ENCODE measurements at places on chromosomes 1 and 21.

- no peak for DNase-seq
Measured at GRCh38 chr1:41393716-41394368, 32.6 kb downstream of the FOXO6 start.

DNA sequence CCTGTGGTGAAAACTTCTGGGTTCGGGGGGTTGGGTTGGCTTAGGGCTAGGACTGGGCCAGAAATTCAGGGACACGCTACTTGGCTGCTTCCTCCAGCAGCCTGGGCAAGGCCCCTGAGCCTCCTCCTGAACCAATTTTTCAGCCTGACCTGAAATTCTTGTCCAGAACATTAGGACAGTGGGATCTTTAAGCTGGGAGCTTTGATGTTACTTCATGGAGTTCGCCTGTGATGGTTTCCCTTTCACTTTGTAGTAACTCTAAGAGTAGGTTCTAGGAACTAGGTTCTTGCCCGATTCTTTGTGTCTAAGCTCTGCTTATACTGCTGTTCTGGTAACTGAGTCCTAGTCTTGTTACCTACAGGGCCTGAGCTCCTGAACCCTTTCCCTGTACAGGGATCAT lies 75.3 kb downstream of the S1PR1 start:
- no peak for DNase-seq

DNA sequence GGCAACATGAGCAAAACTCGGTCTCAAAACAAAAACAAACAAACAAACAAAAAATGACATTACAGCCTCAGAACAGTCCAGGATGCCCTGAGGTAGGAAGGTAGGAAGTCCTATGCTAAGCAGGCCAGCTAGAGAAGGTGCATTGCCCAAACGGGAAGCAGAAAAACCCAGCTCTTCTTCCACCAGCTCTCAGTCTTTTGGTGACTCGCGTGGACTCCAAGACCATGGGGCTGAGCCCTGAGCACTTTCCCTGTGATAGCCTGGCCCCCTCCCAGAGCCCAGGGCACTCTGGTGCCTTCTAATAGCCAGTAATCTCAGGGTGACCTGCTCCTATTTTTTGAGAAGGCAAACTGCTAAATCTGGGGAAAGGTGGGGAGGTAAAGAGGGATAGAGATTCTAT lies 16.1 kb downstream of the PHLDA3 start:
- DNase-seq: no peak

- no peak for DNase-seq
Measured at GRCh38 chr1:178541379-178541778, 28.5 kb downstream of the TEX35 start.

- no peak for DNase-seq
Measured at GRCh38 chr1:63721531-63722189, 52.2 kb upstream of the ROR1 start.

GRCh38 chr1:182484531-182485257 lies 34.7 kb downstream of the RGSL1 start:
- no peak for DNase-seq

- no peak for DNase-seq
Measured at GRCh38 chr1:8093221-8093980, 67.3 kb upstream of the ERRFI1 start.

DNA sequence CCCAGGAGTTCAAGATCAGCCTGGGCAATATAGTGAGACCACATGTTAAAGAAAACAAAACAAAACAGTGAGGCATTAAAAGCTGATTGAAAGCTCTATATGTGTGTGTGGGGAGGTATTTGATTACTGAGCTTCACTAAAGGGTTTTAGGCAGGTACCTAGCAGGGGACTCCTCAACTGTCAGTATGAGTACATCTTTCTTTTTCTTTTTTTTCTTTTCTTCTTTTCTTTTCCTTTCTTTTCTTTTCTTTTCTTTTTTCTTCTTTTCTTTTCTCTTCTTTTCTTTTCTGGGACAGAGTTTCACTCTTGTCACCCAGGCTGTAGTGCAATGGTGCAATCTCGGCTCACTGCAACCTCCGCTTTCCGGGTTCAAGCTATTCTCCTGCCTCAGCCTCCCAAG lies 8.5 kb upstream of the MYCL start:
- no peak for DNase-seq

- DNase-seq: no peak
Measured at GRCh38 chr1:155773221-155773620, 83.8 kb downstream of the GON4L start.

DNA sequence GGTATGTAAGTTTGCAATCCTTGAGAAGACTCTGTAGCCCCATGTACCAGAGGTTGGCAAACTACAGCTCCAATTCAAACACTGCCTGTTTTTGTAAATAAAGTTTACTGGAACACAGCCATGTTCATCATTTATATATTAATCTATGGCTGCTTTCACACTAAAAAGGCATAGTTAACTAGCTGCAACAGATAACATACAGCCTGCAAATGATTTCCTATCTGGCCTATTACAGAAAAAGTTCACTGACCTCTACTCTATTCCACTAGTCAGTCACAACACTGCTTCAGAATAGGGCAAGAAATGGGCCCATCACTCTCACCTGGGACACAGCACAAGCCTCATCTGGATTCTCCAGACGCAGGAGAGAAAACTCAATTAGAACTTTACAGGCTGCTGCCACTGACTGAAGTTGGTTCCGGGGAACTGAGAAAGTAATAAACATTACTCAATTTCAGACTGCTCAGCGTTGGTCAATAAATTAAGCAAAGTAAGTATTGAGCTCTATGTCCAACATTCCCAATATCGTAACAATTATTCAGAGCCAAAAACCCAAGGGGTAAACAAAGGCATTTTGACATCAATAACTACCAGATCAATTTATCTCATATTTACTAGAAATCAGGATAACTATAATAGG lies 10.6 kb downstream of the UBR4 start:
- DNase-seq: no peak

DNA sequence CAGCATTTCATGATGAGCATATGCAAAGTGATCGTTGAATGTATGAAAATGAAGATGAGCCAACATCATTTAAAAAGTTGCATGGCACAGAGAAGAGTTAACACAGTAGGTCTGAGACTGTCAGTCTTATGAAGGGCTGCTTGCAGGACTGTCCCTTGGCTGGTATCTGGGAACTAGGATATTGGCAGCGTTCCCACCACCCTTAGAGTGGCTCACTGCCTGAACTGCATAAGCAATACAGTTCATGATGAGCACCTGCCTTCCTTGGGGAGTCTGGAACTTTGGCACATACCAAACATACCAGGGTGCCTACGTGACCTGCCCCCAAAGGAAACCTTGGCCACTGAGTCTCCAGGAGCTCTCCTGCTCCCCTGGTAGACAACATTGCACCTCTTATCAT lies 161.8 kb downstream of the DSCAM start:
- DNase-seq: no peak

DNA sequence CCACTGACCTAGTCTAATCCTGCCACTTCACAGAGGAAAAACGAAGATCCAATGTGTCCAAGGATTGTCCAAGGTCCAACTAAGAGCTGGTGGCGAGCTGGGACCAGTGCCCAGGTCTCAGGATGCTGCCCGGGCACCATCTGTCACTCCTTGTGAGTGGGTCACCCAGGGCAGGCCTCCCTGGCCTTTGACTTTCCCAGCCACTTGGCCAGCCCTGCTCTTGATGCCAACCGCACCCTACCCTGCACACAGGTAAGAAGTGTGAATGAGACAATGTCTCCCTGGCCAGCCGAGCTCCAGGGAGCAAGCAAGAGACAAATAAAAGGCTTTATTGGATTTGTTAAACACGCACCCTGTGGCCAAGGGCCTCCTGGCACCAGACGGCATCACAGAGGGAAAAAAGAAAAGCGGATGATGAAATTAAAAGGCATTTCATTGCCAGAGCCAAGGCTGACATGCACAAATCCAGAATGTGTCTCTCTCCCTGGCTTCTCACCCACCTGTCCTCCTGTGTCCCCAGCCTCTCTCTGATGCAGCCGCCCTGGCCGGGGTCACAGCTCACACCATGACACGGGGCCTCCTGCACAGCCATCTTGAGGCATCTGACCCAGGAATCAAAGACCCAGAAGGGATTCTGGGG lies 72.8 kb downstream of the CAMK2N1 start:
- DNase-seq: no peak

- no peak for DNase-seq
Measured at GRCh38 chr1:61451572-61451968, 273.4 kb downstream of the TM2D1 start.

GRCh38 chr1:219703368-219703639 lies 90.4 kb upstream of the ZC3H11B start:
- DNase-seq: no peak

- no peak for DNase-seq
Measured at GRCh38 chr1:160891474-160891873, 6.5 kb upstream of the ITLN1 start.

DNA sequence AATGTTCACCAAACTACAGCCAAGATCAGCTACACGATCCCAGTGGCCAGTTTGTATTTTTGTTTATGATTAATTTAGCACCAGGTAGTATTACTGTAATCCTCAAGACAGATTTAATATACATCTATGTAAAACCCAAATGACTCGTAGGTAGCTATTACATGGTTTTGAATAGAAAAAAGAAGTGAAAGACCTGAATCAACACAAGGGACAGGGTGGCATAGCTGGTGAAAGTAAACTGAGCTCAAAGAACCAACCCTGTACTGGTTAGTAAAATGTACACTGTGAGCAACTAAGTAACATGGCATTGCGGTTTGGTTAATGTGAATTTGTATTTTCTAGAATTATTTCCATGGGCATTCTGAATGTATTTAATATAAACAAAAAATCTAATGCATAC lies 8.8 kb downstream of the GPATCH2 start:
- DNase-seq: no peak

DNA sequence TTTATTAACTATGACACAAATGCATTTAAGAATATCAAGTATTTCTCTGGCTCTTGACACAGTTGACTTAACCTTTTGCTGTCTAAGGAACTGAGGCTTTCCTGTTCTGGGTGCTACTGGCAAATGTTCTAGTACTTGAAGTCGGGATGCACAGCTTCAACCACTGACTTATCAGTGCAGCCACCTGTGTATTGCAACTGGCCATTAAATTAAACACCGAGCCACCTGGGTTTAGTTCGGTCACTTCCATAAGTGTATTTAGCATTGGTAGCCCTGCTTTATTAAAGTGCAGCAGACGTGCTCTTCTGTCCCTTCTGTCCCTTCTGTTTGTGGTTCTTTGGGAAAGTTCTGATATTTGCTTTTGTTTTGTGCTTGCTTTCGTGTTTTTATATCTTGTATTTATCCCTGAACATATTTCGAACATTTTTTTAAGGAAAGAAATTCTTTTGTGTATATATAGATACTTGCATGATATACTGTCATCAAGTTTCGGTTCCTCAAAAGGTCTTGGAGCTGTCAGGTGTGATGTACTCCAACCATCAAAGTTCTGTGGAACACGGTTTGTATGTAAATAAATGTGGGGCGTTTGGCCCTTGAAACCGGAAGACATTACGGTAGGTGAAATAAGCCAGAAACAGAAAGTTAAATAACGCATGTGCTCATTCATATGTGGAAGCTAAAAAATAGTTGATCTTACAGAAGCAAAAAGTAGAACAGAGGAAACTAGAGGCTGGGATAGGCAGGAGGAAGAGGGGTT lies 297.9 kb upstream of the GREM2 start:
- no peak for DNase-seq

DNA sequence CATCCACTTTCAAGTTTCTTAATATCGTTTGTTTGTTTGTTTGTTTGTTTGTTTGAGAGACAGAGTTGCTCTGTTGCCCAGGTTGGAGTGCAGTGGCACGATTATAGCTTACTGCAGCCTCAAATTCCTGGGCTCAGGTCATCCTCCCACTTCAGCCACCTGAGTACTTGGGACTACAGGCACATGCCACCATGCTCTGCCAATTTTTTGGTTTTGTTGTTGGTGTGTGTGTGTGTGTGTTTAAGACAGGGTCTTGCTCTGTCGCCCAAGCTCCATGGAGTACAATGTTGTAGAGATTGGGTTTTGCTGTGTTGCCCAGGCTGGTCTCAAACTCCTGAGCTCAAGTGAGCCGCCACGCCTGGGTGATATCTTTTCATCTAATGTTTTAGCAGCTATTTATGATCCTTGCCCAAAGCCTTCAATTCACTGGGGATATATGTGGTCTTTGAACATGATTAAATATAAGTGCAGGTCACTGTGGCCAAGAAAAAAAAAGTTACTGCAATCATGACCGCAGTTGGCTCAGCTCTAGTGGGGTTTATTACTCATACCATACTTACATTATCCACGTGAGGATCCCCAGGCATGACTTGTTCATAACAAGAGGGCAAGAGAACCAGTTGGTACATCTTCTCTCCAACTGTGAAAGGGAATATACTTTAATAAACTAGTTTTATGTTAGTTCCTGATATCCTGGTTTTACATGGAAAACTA lies 8.0 kb downstream of the RRP1B start:
- no peak for DNase-seq

DNA sequence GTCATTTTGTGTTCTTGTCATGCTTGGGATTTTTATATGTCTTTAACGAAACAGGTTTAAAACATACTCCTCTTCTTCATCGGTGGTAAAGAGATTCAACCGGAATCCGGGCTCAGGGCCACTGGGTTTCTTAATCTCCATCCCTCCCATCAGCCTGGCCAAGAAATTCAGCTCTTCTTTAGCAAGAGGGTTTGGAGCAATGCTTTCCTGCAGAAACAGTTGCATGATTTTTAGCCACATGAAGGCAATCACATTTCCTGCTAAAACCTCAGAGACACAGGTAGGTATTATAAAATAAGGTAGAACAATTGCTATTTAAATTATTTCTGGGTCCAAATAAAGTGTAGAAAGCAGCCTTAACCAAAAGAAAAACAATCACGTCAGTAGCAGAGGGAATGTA lies 22.7 kb upstream of the LSM10 start:
- DNase-seq: no peak

- DNase-seq: no peak
Measured at GRCh38 chr1:61122389-61122788, 40.0 kb downstream of the NFIA start.

- no peak for DNase-seq
Measured at GRCh38 chr1:225973158-225973557, 26.0 kb downstream of the SDE2 start.

DNA sequence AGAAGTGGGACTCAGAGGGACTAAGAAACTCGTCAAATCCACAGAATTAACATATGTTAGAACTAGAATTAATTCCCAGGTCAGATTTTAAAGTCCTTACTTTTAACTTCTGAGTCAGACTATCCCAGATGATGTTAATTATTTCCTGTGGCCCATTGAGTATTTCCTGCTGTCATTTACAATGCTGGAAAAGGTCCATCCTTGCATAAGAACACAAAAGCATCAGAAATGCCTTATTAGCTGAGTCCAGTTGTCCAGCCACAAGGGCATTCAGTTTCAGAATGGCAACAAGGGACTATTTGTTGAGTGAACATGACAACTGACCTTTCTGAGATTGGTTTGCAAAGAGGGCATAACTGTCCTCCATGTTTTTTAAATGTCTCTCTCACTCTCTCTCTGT lies 16.5 kb upstream of the HIVEP3 start:
- no peak for DNase-seq

DNA sequence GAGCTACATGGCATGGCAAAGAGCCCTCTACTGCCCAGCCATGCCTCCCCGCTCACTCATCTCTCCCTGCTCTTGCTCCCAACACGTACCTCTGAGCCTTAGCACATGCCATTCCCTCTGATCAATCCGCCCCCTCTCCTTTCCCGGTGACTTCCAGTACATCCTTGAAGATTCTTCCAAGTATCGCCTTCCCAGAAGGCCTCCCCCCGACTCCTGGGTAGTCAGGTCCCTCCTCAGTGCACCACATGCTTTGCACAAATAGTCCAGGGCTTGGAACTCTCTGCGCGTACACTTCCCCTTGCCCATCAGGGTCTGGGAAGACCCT lies 77.0 kb upstream of the IFFO2 start:
- DNase-seq: no peak
